ENCODE measurements at places on chromosomes 7 and 10.

GRCh38 chr10:24669285-24669852 is 54.3 kb downstream of the ARHGAP21 start:
- DNase-seq = no peak

DNA sequence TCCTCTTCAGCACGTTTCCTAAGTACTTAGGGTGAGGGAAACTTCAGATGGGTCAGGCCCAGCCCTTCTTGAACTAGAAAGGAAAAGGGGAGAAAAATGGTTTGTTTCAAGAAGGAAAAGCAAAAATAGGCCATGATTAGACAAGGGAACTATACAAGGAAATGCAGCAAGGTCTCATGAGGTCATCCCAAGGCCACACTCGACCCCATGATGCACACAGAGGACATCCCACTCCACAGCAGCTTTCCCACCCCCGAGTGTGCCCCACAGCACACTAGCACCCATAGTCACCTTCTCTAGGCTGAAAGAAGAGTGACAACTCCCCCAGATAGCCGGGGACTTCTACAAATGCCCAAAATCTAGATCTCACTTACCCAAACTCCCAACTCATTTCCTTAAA is 173.4 kb downstream of the FAM107B start:
- DNase-seq = no peak

DNA sequence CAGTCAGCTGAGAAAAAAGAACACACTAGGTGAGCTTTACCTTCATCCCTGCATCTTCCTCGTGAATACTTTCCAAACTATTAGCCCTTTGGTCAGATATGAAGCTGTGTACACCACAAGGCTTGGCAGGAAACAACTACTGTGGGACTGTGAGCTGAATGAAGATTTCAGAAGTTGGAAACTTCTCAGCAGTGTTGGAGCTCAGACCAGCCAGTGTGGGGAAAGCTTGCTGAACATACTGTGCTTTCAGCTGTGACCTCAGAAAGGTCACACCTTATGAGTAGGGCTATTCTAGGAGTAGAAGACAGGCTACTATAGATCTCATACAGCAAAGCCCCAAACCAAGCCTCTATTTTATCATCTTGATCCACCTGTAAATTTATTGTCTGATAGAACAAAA is 123.6 kb downstream of the EXOC4 start:
- DNase-seq = no peak

- DNase-seq = no peak
Measured at GRCh38 chr10:125094806-125095205, 65.6 kb downstream of the CTBP2 start.

DNA sequence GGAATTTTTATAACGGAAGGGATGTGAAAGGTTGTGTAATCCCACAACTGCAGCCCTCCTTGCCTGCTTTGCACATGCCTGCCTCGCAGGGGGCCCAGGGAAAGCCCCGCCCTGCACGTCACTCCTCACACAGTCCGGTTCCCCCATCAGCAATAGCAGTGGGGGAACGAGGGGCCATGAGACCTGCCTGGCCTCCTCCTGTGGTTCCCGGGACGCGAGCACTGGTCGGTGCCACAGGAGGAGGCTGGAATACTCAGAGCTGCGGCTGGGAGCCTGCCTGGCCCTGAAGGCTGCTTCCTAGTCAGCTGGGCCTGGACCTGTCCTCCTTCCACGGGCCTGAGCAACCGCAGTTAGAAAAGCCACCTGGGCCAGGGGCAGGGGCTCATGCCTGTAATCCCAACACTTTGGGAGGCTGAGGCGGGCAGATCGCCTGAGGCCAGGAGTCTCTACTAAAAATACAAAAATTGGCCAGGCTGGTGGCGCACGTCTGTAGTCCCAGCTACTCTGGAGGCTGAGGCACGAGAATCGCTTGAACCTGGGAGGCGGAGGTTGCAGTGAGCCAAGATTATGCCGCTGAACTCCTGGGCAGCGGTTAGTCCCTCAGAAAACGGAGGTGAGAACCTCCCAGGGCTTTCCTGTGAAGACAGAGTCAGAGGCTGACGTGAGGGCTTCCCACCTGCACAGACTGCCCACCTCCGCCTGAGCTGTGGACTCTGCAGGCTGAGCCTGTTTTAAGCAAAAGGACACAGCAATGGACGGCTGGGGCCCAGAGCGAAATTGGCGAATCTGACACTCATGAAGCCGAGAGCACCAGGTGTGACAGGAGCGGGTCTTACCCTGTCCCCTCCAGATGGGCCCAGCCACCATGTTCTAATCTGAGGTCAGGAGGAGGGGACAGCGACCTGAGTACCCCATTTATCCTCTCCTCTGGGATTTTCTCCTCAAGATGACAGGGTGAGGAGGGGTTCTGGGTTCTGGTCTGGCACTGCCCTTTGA is 52.9 kb downstream of the VIPR2 start:
- DNase-seq = no peak

- no peak for DNase-seq
Measured at GRCh38 chr10:90289037-90289436, 568.8 kb downstream of the HTR7 start.

DNA sequence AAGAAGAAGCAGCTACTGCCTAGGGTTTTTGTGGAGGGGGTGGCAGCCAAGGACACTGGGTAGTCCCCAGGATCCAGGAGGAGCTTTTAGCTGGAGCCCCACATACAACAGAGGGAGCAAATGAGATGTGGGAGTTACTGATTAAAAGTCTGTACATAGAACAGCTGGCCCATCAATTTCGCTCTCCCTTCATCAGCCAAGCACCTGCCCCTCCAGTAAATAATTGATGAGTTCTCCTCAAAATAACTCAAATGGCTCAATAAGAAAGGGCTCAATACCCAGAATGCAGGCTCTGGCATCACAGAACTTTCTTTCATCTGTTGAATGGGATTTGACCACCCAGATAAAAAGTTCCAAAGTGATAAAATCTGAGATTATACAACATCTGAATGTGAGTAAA is 15.1 kb upstream of the WNT8B start:
- DNase-seq = no peak

DNA sequence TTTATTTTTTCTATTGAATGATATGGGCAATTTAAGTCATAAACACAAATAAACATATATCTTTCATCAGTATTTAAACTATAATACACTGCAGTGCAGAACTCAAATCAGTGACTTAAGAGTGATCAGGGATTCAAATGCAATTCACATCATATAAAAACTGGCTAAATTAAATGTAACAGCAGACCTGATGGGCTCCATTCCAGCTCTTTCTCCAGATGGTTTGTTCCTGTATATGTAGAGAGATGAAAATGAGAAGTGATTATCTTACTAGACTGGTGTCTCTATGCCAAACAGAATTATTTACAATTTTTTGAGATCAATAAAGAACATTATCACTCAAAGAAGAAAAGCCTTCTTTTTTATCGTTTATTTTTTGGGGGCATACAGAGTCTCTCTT is 568.8 kb upstream of the ADARB2 start:
- no peak for DNase-seq

DNA sequence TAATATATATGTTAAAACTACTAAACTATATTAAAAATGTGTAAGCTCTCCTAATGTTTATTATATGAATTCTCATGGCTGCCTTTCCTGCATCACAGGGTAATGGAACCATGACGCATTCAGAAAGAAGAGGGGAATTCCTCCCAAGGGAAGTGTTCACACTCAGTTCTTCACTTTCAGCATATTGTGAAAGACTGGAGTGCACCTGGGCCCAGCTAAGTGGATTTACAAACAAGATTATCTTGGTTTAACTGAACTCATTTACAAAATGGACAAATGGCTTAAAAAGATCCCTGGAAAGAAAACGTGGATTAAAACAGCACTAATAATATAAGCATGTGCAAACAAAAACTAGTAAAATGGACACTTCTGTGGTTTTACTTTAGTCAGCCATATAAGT is 149.8 kb downstream of the DOCK4 start:
- no peak for DNase-seq

- no peak for DNase-seq
Measured at GRCh38 chr7:129698516-129699418, 87.2 kb downstream of the NRF1 start.

DNA sequence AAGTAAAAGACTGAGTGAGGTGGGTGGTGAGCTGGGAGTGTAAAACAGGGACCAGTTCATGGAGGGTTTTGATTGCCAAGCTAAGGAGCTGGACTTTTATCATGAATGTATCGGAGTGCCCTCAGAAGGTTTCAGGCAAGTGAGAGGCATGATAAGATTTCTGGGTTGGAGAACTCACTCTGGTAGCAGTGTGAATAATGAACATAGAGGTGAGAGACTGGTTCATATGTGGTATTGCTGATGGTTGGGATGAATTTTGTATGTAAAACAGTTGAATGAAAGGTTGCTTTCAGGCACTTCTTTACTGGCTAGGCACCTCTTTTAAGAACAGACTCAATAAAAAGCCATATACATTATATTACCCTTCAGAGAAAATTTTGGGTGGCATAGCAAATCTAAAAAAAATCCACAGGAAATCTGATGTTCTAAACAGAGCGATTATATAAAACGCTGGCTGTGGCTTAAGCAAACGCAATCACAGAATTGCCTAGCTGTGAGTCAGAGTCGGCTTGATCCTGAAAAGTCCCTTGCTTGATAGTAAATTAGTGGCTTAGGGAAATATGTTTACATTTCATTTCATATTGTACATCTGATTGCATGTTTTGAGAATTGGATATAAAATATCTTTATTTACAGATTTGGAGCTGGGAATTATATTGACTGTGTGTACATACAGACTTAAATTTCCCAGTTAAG is 92.9 kb upstream of the HDAC9 start:
- DNase-seq = no peak

DNA sequence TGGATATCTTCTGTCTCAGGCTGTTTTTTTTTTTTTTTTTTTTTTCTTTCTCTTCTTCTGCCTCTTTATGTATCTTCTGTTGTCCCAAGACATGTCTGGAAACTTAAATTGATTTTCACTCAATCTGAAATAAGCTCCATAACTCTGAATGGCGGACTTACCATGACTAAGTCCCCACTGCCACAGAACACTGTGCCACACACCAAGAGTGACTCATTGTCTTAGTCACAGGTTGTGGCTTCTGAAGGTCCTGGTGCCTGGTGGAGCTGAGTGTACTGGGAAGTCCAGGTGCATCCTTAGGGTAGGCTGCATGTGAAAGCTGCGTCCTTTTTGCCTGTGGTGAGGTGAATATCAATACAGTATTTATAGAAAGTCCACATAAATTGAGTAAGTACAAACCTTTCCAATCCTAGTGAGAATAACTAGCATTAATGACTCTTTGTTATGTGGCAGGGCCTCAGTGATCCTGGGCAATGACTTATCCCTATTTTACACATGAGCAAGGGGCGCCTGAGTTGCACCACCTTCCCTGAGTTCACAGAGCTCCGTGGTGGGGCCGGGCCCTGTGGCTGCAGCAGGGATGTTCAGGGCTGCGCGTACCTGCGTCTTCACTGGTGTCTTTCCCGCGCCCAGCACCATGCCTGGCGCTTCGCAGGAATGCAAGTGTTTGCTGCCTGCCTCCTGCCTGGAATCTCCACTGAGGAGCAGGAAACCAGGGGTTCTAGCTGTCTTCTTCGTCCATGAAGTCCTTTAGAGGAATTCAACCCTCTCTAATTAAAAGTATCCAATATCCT is 4.3 kb downstream of the PFKP start:
- DNase-seq = peak; percentile 62

DNA sequence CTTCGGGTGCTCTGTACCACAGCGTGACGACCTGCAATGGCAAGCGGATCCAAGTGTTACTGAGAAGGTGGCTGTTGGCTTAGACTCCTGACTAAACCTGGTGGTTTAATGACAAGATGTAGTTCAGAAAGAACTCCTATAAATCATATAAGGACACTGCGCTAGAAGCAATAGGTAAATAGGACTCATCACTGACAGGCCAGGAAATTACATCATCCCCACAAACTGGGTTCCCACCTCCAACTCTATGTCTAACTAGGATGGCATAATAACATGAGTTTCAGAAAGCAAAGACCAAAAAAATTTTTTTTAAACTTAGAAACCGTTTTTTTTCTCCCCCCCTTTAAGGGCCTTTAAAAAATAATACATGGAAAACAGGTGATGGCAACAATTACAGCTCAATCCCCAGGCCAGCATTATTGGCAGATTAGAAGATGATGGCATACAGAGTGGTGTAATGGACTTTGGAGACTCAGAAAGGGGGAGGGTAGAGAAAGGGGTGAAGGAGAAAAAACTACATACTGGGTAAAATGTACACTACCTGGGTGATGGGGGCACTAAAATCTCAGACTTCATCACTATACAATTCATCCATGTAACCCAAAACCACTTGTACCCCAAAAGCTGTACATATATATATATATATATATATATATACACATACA is 81.4 kb upstream of the FAM133B start:
- no peak for DNase-seq

DNA sequence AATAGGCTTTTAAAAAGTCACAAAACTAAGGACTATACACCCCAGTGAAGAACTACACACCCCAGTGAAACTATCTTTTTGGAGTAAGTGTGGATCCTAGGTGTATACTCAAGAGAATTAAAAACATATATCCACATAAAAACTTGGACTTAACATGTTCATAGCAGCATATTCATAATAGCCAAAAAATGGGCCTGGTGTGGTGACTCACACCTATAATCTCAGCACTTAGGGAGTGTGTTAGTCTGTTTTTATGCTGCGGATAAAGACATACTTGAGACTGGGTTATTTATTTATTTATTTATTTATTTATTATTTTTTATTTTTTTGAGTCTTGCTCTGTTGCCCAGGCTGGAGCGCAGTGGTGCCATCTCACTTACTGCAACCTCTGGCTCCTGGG is 19.0 kb upstream of the COMTD1 start:
- no peak for DNase-seq

GRCh38 chr7:30548845-30549244 is 44.2 kb upstream of the GGCT start:
- no peak for DNase-seq

- DNase-seq = no peak
Measured at GRCh38 chr10:3990307-3990706, 205.3 kb upstream of the KLF6 start.

DNA sequence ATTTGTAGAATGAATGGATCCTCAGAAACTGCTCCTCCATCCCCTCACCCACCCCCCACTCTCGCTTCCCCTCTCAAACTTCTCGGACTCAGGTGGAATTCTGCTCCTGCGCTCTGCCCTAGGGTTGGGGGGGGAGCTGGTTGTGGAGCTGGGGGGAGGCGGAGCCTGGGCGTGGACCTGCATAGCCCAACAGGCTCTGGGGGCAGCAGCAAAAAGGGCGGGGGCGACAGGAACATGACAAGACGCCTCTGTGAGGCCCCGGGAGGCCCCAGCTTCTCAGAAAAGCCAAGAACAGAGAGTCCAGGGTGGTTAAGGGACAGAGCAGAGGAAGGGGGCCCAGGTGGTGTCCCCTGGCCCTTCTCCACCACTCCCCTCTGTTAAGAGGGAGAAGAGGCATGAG is 3.5 kb downstream of the TSC22D4 start:
- DNase-seq = no peak
